Cortex of kidney (tissue), 1 donor: ENCODE measurements at places on chromosomes 4 and X.

GRCh38 chr4:106208481-106209460 is 107.2 kb downstream of the TBCK start:
- DNase-seq, result no peak

DNA sequence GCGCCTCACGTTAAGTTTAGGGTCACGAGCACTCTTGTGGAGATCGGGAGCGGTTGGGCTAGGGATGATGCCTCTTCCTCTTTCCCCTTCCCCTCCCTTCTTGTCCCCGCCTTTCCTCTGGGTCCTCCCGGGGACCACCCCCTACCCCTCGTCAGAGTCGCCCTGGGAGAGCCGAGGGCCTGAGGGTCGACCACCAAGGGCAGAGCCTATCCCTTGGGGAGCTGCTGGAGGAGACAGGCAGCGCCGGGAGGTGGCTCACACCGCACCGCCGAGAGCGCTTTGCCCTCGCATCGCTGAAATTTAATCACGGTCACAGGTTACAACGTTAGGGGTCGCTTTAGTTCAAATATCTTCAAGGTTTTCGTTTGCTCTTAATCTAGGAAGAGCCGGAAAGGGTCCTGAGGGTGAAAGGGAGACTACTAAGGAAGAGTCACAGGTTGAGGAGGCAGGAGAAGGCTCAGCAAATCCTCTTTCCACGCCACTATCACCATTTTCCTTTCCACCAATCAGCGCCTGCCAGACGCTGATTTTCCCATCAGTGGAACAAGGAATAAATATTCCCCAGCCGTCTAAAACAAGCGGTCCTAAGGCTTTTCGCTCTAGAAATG is 528 bp upstream of the SNCA start:
- DNase-seq, result no peak

GRCh38 chr4:22237155-22237751 is 278.6 kb downstream of the ADGRA3 start:
- DNase-seq, result no peak

GRCh38 chr4:99054428-99054994 is 34.1 kb downstream of the ADH5 start:
- DNase-seq, result no peak

DNA sequence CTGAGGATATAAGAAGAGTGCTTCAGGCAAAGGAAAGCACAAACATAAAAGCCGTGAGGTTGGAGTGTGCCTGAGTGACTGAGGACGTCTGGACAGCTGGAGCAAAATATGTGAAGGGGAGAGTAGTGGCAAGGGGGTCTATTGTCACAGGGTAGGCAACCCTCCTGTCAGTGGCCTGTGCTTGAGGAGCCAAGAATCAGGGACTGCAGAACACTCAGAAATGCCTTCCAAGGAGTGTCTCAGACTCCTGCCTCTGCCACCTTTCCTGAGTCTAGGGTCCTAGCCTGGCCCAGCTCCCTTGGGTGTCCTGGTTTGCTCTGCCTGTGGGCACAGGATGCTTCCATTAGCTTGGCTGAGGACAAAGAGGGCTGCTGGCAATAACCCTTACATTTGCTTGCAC is 152.5 kb upstream of the PJA1 start:
- no peak for DNase-seq

DNA sequence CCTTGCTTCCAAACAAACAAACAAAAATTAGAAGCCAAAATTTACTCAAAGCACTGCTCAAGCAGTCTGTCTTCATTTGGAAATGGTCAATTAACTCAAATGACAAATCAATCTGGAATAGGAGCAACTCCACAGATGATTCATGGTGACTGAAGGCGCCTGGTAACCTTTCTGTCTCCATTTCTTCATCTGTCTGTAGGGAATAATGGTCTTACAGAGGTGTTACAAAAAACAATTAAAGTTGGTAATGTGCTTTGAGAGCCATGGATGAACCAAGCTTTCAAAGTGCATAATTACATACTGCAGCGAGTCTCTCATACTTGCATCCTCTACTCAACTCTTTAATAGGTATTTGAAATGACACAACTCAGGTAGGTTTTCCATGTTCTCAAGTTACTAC is 38.3 kb upstream of the STAG2 start:
- DNase-seq, result no peak
